HT-29 (cell line): ENCODE measurements at places on chromosomes 16 and 17. TPM values are rescaled to one million over a fixed set of nuclear protein-coding genes. Genes with fewer than 3 reads are reported as not detected.

GRCh38 chr16:30478766-30479478, 6.4 kb downstream of the ITGAL start:
- DNase-seq: no peak

Gene GH2
- not detected in 2 replicates for total RNA-seq

GRCh38 chr17:17484451-17484899, 7.7 kb downstream of the MED9 start:
- no peak for DNase-seq

DNA sequence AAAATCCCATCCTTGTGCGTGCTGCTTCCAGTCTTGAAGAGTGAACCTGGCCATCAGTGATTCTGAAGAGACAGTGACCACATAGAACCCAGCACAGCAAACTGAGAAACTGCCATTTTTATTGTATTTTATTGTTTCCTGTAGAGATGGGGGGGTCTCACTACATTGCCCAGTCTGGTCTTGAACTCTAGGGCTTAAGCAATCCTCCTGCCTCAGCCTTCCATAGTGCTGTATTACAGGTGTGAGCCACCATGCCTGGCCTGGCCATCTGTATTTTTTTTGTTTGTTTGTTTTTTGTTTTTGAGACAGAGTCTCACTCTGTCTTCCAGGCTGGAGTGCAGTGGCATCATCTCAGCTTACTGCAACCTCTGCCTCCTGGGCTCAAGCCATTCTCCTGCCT, 13.9 kb downstream of the CENPV start:
- DNase-seq: no peak

Gene CCL13
- not detected in 2 replicates for total RNA-seq

Gene TMEM238L
- total RNA-seq: 4.7 and 4.8 TPM in 2 replicates

DNA sequence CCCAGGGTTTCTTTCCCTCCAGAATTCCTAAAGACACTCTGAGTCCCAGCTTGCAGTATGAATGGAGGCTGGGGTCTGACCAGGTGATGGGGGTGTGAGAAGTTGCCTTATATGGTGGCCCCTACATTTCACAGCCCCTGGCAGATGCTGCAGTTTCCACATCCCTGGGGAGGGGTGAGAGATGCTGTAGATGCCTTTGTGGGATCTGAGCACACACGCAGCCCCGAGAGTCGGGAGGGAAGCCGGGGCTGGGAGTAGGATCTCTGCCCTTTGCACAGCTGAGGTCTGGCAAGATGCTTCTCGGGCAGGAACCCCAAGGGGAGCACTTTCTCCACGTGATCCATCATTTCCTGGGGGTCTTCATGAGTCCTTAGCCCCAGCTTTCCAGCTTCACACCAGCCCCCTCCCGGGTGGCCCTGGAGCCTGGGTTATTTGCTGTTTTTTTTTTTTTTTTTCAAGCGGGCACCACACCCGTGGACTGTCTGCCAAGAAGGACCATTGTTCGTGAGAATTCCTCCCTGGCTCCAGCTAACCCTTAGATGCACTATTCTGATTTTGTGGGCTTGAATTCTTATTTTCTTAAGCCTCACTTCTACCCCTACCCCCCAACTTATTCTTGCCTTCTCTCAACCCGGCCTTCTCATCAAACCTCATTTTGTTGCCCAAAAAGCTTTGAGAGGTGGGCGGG, 50.6 kb downstream of the NTN1 start:
- DNase-seq: no peak

DNA sequence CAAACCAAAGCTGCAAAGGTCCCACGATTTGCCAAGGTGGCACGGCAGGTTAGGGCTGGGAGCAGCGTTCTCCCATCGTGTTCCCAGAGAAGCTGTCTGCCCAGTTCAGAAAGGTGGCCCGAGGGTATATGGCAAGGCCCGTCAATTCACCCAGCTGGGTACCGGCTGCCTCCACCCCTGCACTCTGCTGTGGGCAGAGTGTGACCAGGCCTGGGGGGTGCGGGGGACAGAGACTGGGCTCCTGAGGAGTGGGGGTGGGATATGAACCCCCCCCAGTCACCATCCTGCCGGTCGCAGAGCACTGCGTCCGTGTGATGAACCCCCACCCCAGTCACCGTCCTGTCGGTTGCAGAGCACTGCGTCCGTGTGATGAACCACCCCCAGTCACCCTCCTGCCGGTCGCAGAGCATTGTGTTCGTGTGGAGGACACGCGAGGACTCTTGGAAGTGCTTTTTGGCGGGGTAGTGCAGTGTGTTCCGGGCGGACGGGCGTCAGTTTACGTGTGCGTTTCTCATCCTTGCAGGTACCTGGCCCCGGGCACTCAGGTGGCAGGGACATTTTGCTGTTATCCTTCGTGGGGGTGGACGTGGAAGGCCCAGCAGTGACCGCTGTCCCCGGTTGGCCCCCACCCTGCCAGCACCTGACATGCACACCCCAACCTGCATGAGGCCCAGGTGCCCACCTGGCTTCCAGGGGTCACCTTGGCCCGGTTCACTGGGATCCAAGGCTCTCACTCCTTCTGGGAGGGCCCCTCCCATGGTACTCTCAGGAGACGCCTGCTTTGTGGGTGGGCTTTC, 2.7 kb upstream of the FASN start:
- DNase-seq: no peak

- DNase-seq: no peak
These were observed 31.0 kb downstream of the SRCIN1 start for GRCh38 chr17:38574712-38575111.

Gene ADPRM
- 1.4 and 2.7 TPM in 2 replicates for total RNA-seq

DNA sequence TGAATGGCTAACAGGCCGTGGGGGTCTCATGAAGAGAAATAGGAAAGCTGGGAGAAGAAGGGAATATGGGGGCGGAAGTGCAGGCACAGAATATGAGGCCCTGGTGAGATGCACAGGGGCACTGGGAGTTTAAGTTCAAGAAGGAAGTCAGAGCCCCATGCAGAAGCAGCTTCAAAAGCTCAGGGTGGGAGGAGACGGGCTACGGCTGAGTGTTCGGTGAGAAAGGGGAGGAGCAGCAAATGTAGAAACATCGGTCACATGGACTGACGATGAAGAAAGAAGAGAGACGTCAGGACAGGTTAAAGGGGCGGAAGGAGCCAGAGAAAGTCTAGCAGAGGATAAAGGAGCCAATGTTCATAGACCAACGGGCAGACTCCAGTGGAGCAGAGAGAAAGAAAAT, 204.5 kb upstream of the ZFHX3 start:
- no peak for DNase-seq

Gene TP53TG3F
- not detected in 2 replicates for total RNA-seq

- DNase-seq: no peak
These were observed 27.6 kb downstream of the MXRA7 start for GRCh38 chr17:76683011-76683755.

Gene MPO
- total RNA-seq: not detected in 2 replicates

Gene MYO15B
- 29.0 and 36.8 TPM in 2 replicates for total RNA-seq

Gene IRF8
- total RNA-seq: 0.23 TPM in 1 of 2 replicates, not detected in the other

Gene CHST4
- total RNA-seq: 6.0 and 6.6 TPM in 2 replicates

Gene OR4D1
- total RNA-seq: not detected in 2 replicates

DNA sequence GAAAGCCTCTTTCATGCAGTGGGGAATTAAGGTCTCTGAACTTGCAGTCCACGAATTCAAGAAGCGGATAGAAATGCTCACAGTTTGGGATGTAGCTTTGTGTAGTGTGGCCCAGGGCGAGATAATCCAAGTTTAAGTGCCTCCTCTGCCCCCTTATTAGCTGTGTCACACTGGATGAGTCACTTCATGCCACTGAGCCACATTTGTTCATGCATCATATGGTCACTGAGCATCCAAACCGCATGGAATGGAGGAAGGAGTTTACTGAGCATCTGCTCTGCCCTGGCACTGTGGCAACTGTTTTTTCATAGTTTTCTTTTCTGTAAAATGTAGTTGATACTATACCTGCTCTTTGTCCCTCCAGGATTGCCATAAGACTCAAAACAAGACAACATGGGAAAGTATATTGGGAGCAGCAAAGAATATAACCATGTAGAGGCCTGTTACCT, 15.1 kb upstream of the DHX8 start:
- DNase-seq: no peak

Gene SMIM5
- total RNA-seq: 16.4 and 16.7 TPM in 2 replicates

- no peak for DNase-seq
These were observed 548.9 kb upstream of the CDH8 start for GRCh38 chr16:62585041-62585545.

GRCh38 chr16:68446681-68447652, 1.3 kb downstream of the SMPD3 start:
- DNase-seq: no peak

- DNase-seq: no peak
These were observed 6.7 kb upstream of the TOB1 start for GRCh38 chr17:50872710-50873424.

- DNase-seq: no peak
These were observed 10.8 kb downstream of the CDK5R1 start for GRCh38 chr17:32497431-32498205.

GRCh38 chr17:46108120-46108519, 85.1 kb downstream of the KANSL1 start:
- DNase-seq: no peak

Gene RNU2-1
- total RNA-seq: not detected in 2 replicates

Gene CA7
- total RNA-seq: not detected in 2 replicates

Gene ASGR1
- 0.52 TPM in 1 of 2 replicates, not detected in the other for total RNA-seq

DNA sequence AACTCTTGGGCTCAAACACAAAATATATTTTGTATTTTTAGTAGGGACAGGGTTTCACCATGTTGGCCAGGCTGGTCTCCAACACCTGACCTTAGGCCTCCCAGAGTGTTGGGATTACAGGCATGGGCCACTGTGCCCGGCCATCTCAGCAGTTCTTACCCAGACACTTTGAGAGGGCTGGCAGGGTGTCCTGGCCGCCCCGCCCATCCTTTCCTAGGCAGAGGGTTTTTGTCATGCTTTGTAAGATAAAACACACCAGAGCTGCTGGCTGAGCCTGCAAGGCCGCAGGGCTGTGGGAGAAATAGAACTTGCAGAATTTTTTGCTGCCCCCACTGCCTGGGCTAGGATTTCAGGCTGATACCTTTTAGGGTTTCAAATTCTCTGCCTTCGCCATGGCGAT, 8.7 kb downstream of the PPL start:
- no peak for DNase-seq

- DNase-seq: peak; percentile 81
These were observed 19.0 kb upstream of the MON1B start for GRCh38 chr16:77171745-77172635.

GRCh38 chr17:32998111-32998886, 6.7 kb downstream of the SPACA3 start:
- peak; percentile 72 for DNase-seq

- peak; percentile 4 for DNase-seq
These were observed 114.7 kb downstream of the IRX3 start for GRCh38 chr16:54171626-54172537.

Gene CCDC200
- not detected in 2 replicates for total RNA-seq

Gene LSM12
- total RNA-seq: 38.9 and 50.0 TPM in 2 replicates

Gene IGSF6
- not detected in 2 replicates for total RNA-seq

GRCh38 chr16:25093208-25094061, 18.1 kb upstream of the LCMT1 start:
- no peak for DNase-seq

DNA sequence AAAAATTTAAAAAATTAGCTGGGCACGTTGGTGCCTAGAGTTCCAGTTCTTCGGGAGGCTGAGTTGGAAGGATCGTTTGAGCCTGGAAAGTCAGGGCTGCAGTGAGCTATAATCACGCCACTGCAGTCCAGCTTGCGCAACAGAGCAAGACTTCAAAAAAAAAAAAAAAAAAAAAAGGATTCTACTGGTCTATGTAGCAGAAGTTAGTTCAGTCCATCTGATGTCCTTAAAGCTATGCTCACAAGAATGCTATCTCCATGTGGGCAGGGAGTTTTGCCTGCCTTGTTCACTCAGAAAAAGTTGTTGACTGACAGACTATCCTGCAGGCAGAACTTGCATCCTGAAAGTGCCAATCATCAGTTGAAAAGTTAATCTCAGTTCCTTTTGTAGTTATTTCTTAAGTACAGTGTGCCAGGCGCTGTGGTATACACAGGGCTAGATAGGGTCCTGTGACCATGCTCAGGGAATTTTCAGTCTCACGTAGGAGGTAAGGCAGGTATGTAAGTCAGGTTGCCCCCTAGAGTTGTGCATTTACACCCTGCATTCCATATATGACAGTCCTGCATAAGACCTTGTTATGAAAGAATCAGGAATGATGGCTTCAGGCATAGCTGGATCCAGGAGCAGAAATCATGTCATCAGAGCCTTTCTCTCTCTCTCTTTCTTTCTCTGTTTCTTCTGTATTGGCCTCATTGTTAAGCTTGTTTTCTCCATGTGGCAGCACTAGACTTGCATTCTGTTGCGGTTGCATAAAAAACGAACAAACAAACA, 7.6 kb downstream of the SYT17 start:
- DNase-seq: no peak

DNA sequence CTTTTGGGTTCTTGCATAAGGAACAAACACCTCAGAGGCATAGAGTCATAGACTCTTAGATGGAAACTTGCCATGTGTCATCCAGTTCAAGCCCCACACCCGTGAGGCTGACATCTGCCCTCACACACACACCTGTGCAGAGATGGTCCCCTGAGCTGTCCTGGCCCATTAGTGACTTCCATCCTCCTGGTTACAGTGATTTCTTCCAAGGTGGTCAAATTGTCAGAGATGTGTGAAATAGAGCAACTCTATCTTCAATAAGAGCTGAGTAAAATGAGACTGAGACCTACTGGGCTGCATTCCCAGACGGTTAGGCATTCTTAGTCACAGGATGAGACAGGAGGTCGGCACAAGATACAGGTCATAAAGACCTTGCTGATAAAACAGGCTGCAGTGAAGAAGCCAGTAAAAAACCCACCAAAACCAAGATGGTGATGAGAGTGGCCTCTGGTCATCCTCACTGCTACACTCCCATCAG, 342.2 kb upstream of the TNRC6C start:
- DNase-seq: no peak

GRCh38 chr17:29591146-29591736, 1.7 kb upstream of the ANKRD13B start:
- DNase-seq: no peak

Gene CCL17
- total RNA-seq: not detected in 2 replicates

DNA sequence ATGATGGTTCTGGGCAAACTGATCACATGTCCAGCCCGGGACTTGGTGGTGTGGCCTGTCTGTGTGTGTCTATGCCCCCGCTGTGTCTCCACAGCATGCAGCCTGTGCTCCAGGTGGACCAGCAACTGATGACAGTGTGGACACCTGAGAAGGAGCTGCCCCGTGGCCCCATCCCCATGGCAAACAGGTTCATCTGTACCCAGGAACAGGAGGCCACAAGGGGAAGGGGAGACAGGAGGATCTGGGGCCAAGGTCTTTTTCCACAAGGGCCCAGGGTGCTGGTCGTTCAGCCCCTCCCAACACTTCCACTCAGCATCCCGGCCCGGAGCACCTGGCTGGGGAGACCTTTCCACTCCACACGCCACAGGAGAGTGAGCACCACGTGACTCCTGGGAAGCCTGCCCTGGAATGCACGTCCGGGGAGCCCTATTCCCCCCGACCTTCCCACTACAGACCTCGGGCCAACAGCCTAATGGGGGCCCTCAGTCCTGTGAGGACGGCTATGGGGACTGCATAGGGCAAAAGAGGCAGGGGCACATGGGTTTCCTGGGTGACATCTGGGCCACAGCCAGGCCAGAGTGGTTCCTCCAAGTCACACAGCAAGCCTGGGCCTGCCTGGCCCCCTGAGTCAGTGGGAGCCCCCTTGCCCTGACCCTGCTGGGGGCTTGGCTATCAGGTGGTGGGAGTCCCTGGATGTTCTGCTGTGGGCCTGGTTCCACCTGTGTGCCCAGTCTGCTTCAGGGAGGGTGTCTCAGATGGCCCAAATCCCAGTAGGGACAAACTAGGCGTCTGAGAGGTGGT, 20.8 kb upstream of the NXPH3 start:
- DNase-seq: no peak

Gene ATP6V0C
- 99.9 and 117 TPM in 2 replicates for total RNA-seq
